Naive thymus-derived CD8-positive, alpha-beta T cell (primary cell): ENCODE measurements at places on chromosomes 3 and 15.

DNA sequence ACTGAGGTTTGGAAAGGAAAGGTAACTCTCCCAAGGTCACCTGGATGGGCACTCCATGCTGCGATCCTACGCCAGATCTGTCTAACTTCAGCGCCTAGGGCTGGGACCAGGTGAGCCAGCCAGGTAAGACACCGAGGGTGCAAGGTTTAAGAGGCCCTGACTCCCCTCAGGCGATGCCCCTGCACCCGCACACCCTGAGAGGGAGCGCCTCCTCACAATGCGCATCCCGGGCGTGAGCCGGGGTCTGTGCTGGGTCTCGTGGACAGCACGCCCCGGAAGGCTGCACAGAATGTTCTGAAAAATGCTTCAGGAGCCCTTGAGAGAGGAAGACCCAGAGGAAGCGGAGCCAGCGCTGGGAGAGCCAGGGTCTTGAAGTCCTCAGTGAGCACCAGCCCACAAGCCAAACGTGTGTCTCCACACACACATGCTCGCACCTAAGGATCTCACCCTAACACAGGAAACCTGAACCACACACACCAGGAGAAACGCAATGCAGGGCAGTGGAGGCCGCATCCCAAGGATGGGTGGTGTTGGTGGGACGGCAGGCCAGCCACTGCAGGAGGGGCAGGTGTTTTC is 142.0 kb downstream of the ADAMTS17 start:
- H3K36me3 ChIP-seq: no peaks in the 10 kb centered on the region
- DNase-seq: no peak
- no peaks in the 10 kb centered on the region for H3K27me3 ChIP-seq
- peaks cover 24% of the 10 kb centered on the region for H3K4me1 ChIP-seq
- no peak overlapping the region for H3K4me3 ChIP-seq

- H3K4me1 ChIP-seq: no peaks in the 10 kb centered on the region
- H3K36me3 ChIP-seq: peaks cover 2% of the 10 kb centered on the region
- H3K27ac ChIP-seq: no peak overlapping the region
These were observed 229.9 kb downstream of the LRRN1 start for GRCh38 chr3:4029135-4029534.

DNA sequence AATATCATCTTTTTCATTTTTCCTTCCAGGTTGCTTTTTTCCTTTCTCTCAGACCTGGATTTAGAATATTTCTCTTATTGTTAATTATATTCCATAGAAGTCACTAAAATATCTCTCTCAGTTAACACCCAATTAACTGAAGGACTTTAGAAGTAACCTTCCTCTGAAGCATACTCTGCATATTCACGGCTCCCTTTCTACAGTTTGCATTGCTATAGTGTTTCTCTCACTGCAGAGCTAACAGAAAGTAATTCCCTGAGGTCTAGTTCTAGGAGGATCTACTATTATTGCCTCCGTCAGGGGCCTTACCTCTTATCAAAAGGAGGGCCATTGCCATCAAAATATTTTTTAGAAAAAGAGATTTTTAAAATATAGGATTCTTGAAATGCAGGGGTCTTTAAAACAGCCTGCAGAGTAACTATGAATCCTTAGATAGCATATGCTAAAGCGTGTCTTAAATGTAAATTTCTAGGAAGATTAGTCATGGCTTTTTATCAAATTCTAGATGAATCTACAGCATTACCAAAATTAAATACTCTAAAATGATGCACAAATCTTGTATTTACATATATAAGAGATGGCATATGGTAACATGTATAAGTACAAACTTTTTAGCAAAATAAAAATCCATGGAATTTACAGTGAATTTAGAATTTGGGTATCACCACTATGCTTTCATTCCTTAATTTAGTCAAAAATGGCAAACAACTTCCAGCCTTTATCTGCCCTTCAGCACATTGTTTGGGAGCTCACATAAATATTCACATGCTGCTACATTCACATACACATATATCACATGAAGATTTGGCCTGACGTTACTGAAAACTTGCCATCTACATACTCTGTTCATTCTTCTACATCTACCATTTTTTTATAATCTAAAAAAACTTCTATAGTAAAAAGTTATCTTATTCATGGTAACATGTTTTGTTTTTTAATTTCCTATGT is 696.8 kb downstream of the OTOL1 start:
- no peak overlapping the region for H3K4me3 ChIP-seq
- no peak overlapping the region for H3K27ac ChIP-seq
- no peaks in the 10 kb centered on the region for H3K27me3 ChIP-seq

DNA sequence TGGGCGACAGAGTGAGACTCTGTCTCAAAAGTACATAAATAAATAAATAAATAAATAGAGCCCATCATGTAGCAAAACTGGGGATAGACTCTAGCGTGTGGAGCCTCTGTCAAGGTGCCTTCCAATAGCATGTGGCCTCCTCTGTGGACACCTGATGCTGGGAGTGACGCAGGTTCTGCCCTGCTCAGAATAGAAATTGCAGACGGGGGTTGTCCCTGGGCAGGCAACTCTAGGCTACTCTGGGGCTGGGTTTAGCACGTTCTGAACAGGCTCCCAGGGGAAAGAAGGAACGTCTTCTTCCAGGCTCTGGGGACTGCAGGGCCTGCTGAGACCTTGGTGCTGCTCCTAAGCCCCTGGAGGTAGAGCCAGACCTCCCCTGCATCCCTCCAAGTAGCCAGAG is 65.3 kb downstream of the EPHB3 start:
- DNase-seq: no peak
- H3K27me3 ChIP-seq: peaks cover 1% of the 10 kb centered on the region
- H3K4me3 ChIP-seq: no peak overlapping the region
- no peaks in the 10 kb centered on the region for H3K4me1 ChIP-seq

DNA sequence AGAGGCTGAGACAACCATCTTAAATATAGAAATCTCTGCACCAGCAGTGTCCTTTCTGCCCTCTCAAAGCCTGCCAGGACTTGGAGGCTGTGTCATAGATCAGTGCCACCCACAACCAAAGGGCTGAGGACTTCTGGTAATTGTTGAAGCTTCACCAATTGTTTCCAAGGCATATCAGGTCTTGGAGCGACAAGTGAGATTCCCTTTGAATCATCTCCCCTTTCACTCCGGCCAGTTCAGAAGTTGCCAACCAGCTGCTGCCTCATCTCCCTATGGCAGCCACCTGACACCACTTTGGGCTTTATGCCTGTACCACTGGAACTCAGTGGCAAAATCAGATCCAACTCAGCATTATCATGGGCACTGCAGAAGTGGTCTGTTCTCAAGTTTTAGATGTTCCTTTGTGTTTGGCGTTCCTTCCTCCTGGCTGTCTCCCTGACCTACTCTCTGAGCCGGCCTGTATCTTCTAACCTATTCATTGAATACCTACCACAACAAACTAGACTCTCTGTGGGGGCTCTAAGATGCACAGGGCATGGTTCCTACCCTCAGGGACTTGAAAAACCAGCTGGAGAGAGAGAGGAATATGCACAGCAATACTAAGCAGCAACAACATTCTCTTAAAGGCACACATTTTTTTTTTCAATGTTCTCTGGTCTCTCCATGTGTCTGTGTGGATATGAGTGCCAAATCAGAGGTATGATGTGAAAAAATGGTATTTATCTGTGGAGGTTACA is 90.8 kb upstream of the PFN2 start:
- H3K36me3 ChIP-seq: no peaks in the 10 kb centered on the region
- H3K4me1 ChIP-seq: no peaks in the 10 kb centered on the region
- DNase-seq: no peak
- H3K27ac ChIP-seq: no peak overlapping the region
- peaks cover 8% of the 10 kb centered on the region for H3K27me3 ChIP-seq

DNA sequence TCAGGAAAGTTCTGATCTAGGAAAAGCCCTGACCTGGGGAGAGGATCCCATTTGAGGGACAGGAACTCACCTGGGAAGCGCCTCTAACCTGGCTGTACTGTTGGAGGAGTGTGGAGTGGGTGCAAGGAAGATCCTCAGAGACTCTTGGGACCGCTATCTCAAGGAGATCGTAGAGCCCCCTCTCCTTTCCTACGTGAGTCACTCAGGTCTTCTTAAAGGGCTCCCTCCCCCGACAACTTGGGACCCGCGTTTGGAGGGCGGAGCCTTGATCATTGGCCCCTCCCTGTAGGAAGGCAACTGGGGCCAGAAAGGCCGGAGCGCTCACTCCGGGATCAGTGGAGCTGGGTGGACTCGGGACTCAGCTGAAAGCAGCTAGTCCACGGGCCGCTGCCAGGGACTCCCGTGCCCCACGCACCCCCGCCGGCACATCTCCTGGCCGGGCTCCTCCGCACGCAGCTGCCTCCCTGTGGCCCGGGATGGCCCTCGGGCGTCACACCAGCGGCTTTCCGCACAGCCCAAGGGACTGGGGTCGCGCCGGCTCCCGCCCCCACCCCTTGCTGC is 520 bp downstream of the SLC26A6 start:
- H3K4me3 ChIP-seq: peak overlapping the region; percentile 92
- peaks cover 4% of the 10 kb centered on the region for H3K4me1 ChIP-seq
- H3K36me3 ChIP-seq: no peaks in the 10 kb centered on the region
- peak; percentile 15 for DNase-seq
- peak overlapping the region; percentile 9 for H3K27ac ChIP-seq

- no peak overlapping the region for H3K4me3 ChIP-seq
- H3K27ac ChIP-seq: no peak overlapping the region
- peaks cover 7% of the 10 kb centered on the region for H3K4me1 ChIP-seq
- H3K36me3 ChIP-seq: peaks cover 4% of the 10 kb centered on the region
- DNase-seq: no peak
- peaks cover 6% of the 10 kb centered on the region for H3K27me3 ChIP-seq
These were observed 139.4 kb downstream of the FHIT start for GRCh38 chr3:61111825-61112224.

- no peak overlapping the region for H3K27ac ChIP-seq
- H3K4me3 ChIP-seq: no peak overlapping the region
- H3K36me3 ChIP-seq: no peaks in the 10 kb centered on the region
- no peaks in the 10 kb centered on the region for H3K4me1 ChIP-seq
- no peak for DNase-seq
- no peaks in the 10 kb centered on the region for H3K27me3 ChIP-seq
These were observed 310.0 kb downstream of the CNTN3 start for GRCh38 chr3:74304424-74304823.

GRCh38 chr3:17579289-17580031 is 163.0 kb downstream of the TBC1D5 start:
- H3K27ac ChIP-seq: no peak overlapping the region
- no peaks in the 10 kb centered on the region for H3K27me3 ChIP-seq
- peaks cover 4% of the 10 kb centered on the region for H3K36me3 ChIP-seq

- H3K27ac ChIP-seq: no peak overlapping the region
- no peaks in the 10 kb centered on the region for H3K4me1 ChIP-seq
- no peak overlapping the region for H3K4me3 ChIP-seq
- H3K36me3 ChIP-seq: no peaks in the 10 kb centered on the region
These were observed 163.8 kb upstream of the CMC1 start for GRCh38 chr3:28077572-28077971.

GRCh38 chr15:36932070-36932469 is 168.3 kb downstream of the MEIS2 start:
- DNase-seq: no peak
- no peaks in the 10 kb centered on the region for H3K36me3 ChIP-seq
- peaks cover 3% of the 10 kb centered on the region for H3K27me3 ChIP-seq
- no peak overlapping the region for H3K27ac ChIP-seq

- H3K4me1 ChIP-seq: no peaks in the 10 kb centered on the region
- peaks cover 18% of the 10 kb centered on the region for H3K27me3 ChIP-seq
- no peak for DNase-seq
- no peak overlapping the region for H3K27ac ChIP-seq
- no peaks in the 10 kb centered on the region for H3K36me3 ChIP-seq
- H3K4me3 ChIP-seq: no peak overlapping the region
These were observed 32.0 kb downstream of the SV2B start for GRCh38 chr15:91132079-91132478.

- no peaks in the 10 kb centered on the region for H3K4me1 ChIP-seq
- no peak for DNase-seq
These were observed 10.5 kb downstream of the PTX3 start for GRCh38 chr3:157447026-157447694.

- H3K36me3 ChIP-seq: no peaks in the 10 kb centered on the region
- DNase-seq: no peak
- no peak overlapping the region for H3K4me3 ChIP-seq
- H3K27me3 ChIP-seq: no peaks in the 10 kb centered on the region
- H3K27ac ChIP-seq: no peak overlapping the region
- no peaks in the 10 kb centered on the region for H3K4me1 ChIP-seq
These were observed 654.1 kb downstream of the IGSF11 start for GRCh38 chr3:118380576-118380975.

DNA sequence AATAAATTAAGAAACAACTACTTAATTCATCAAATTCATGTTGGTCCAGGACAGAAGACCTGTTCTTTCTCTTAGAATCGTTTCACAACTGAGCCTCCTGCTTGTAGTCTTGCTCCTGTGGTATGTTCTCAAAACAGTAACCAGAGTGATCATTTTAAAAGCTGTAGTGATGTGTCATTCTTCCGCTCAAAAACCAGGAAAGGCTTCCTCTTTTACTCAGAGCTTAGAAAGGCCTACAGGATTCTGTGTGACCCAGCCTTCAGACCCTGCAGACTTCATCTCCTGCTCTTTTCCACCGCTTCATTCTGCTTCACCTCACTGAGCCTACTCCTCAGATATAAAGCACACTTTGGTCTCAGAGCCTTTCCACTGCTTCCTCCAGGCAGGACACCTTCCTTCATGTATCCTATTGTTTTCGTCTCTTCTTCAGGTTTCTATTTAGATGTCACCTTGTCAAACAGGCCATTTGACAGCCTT is 22.7 kb downstream of the ST6GAL1 start:
- peaks cover 92% of the 10 kb centered on the region for H3K4me1 ChIP-seq
- H3K27ac ChIP-seq: peak overlapping the region; percentile 61
- DNase-seq: no peak
- H3K4me3 ChIP-seq: peak overlapping the region; percentile 23
- no peaks in the 10 kb centered on the region for H3K27me3 ChIP-seq

- no peaks in the 10 kb centered on the region for H3K27me3 ChIP-seq
- no peaks in the 10 kb centered on the region for H3K36me3 ChIP-seq
- no peaks in the 10 kb centered on the region for H3K4me1 ChIP-seq
These were observed 115.7 kb upstream of the ADAMTS9 start for GRCh38 chr3:64803469-64803868.

- no peak overlapping the region for H3K4me3 ChIP-seq
- no peaks in the 10 kb centered on the region for H3K4me1 ChIP-seq
- no peak for DNase-seq
- no peak overlapping the region for H3K27ac ChIP-seq
These were observed 273.1 kb upstream of the TBL1XR1 start for GRCh38 chr3:177470197-177470941.

DNA sequence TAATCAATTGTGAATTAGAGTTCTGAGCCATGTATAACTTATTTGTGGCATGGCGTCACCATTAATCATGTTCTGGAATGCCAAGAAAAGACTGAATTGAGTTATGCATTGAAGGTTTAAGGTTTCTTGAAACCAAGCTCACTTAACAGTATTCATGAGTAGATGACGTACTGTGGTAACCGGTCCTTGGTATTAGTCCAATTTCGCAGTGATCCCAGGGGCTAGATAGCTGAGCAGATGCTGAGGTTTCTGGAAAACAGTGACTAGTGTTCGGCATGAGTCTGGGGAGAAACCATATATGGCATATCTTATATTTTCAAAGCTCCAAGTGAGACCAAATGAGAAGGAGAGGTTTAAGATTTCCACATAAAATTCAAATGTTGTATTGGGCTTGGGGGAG is 218.3 kb upstream of the LYSMD4 start:
- DNase-seq: no peak
- H3K4me3 ChIP-seq: no peak overlapping the region
- H3K27ac ChIP-seq: no peak overlapping the region
- H3K27me3 ChIP-seq: peaks cover 38% of the 10 kb centered on the region

GRCh38 chr3:2354702-2355101 is 256.0 kb downstream of the CNTN4 start:
- peaks cover under 1% of the 10 kb centered on the region for H3K27me3 ChIP-seq
- H3K36me3 ChIP-seq: no peaks in the 10 kb centered on the region
- peaks cover 7% of the 10 kb centered on the region for H3K4me1 ChIP-seq

GRCh38 chr3:129747992-129748391 is 141.5 kb upstream of the PLXND1 start:
- H3K4me3 ChIP-seq: no peak overlapping the region
- H3K36me3 ChIP-seq: peaks cover 7% of the 10 kb centered on the region
- H3K27me3 ChIP-seq: no peaks in the 10 kb centered on the region
- DNase-seq: no peak
- peak overlapping the region; percentile 51 for H3K27ac ChIP-seq
- peaks cover 7% of the 10 kb centered on the region for H3K4me1 ChIP-seq
